ENCODE measurements at places on chromosomes 6 and 20.

GRCh38 chr6:167811442-167812087, 15.1 kb upstream of the AFDN start:
- no peak for DNase-seq

DNA sequence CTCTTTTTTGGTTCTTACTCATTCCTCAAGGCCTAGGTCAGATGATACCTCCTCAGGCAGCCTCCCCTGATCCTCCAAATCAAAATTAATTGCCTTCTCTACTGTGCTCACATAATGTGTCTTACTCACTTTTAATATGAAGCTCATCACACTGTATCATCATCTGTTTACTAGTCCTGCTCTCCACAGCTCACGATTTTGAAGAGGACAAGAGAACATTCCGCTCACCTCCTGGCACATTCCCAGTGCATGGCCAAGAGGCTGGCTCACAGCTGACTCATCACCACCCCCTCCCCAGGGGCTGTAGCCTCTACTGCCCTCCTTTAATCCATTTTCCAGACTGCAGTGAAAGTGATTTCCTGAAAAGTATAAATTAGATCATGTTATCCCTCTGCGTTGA, 133.1 kb downstream of the ALDH8A1 start:
- no peak for DNase-seq

DNA sequence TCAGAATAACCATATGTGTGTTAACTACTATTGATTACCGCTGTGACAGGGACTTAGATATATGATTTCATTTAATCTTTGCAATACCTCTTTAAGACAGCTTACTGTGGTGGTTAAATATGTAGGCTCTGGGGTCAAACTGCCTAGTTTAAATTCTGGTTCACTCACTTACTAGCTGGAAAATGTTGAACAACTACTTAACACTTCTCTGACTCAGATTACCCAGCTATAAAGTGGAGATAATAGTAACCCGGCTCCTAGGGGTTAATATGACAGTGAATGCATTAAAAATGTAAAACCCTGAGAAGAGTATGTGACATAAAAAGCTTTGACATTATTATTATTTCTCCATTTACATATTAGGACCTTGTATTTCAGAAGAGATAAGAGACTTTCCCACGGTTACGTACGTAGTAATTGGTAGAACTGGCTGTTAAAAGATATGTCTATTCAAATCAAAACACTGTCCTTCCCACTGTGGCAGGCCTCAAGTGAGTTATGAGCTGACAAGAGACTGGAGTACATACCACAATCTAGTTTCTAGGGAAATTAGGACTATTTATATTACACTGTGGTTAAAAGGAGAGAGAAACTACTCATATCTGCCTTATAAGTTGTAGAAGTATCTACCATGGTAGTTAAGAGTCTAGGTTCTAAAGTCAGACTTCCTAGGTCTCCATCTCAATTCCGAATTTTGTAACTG, 4.4 kb upstream of the PLCB1 start:
- DNase-seq = no peak

DNA sequence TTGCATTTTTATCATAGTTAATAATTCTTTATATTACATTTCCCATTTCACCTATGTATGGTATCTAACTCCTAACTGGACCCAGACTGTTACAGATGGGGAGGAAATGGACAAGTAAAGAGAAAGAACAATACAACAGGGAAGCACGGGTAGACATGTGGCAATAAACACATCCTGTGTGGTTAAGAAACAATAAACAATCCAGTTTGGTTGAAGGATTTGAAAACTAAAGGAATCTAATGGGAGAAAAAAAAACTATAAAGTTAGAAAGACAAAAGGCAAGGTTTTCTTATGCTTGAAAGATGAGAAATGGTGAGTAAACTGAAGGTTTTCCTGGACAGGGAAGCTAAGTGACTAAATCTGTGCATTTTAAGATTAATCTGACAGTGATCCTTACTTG, 34.9 kb upstream of the ALDH8A1 start:
- DNase-seq = no peak

DNA sequence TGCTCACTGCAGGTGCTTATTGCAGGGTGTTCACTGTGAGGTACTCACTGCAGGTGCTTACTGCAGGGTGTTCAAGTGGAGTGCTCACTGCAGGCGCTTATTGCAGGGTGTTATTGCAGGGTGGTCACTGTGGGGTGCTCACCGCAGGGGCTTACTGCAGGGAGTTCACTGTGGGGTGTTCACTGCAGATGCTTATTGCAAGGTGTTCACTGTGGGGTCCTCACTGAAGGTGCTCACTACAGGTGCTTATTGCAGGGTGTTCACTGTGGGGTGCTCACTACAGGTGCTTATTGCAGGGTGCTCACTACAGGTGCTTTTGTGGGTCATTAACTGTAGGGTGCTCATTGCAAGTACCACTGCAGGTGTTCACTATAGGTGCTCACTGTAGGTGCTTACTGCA, 20.2 kb downstream of the APMAP start:
- no peak for DNase-seq

- DNase-seq = no peak
Measured at GRCh38 chr6:9233686-9234085, 798.3 kb upstream of the SLC35B3 start.

GRCh38 chr6:67885081-67886033, 749.7 kb upstream of the ADGRB3 start:
- DNase-seq = no peak

GRCh38 chr6:30778001-30778635, 33.8 kb upstream of the IER3 start:
- DNase-seq = no peak

GRCh38 chr6:128438393-128438792, 82.0 kb downstream of the PTPRK start:
- DNase-seq = no peak

DNA sequence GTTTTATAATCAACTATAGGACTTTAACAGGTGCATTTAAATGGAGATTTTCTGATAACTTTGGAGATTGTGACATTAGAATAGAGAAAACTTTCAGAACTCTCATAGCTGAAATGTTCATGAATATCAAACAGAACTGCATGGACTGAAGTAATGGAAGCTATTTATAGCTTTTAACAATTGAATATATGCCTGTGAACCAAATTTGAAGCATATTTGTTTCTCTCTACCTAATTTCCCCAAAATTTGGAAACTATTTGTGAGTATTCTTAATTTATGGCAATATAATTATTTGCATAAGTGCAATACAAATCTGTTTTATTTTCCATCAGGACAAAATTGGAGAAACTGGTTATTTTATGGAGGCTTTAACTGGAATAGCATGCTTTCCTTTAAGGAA, 96.6 kb downstream of the PLG start:
- DNase-seq = no peak

DNA sequence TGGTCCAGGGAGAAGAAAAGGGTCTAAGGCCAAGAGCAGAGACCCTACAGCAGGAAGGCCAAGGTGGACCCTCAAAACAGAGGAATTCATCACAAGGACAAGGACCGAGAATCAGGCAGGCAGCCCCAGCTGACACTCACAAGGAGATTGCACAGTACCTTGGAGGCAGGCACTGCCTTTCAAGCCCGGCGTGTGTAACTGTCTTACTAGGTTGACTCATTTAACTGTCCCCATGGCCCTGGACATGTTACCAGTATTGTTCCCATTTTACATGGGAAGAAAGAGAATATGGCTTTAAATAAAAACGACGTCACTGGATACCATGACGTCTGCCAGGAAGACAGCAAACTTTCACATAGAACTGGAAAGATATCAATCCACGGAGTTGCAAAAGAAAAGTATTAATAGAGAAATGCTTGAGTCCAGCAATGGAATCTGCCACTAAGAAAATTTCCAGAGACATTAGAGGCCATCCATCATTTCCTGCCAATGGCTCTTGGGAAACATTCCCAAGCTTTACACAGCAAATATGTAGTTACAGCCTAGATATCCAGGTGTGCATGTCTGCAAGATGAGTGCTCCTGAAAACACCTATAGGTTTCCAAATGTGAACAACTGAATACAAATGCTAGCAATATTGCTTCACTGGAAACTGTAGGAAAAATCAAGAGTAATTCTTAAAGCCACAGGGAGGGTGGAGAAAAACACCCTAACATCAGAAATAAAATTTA, 111.5 kb upstream of the RPS6KA2 start:
- DNase-seq = no peak

DNA sequence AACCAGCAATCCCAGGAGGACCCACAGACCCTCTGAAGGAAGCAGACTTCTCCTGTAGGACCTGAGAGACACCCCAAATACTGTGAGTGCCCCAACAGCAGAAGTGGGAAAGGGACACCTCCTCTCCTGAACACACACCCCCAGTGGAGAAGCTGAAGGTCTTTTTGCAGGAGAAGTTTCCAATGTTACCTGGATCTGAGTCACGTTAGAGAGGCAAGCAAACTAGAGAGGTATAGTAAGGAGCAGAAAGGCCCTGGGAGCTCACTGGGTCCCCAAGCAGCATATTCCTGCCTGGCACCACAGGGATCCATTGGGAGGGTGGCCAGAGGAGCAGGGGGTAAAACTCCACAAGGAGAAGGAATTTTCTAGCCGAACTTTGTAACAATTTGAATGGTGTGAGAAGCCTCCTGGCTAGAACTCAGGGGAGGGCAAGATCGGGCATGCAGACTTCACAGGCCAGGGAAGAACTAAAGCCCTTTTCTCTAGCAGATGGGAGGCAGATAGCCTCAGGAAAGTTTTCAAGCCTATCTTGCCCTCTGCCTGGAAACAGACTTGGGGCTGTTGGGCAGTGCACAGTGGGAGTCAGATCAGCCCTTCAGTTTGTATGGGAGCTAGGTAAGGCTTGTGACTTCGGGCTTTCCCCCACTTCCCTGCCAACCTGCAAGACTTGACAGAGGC, 68.2 kb upstream of the SSTR4 start:
- no peak for DNase-seq

DNA sequence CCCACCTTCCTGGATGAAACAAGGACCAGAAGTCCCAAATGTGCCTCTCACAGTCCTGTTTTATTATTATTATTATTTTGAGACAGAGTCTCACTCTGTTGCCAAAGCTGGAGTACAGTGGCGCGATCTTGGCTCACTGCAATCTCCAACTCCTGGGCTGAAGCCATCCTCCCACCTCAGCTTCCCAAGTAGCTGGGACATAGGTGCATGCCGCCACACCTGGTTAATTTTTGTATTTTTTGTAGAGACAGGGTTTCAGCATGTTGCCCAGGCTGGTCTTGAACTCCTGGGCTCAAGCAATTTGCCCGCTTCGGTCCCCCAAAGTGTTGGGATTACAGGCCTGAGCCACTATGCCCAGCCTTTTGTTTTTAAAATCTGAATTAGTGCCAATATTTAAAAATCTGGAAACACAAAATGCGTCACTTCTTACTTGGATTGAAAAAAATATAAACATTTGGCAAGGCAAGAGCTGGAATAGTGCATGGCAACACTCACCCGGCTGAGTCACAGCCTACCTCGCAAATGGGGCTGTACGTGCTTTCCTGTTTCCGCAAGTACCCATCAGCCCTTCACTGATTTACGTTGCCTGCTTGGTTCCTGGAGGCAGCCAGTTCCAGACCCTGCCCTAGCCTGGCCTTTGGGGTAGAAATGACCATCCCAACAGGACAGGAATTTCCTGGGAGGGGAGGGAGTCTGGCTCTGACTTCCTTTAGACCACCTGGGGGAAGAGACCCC, 6.3 kb downstream of the SDCBP2 start:
- no peak for DNase-seq

GRCh38 chr6:168789699-168790098, 348.7 kb downstream of the SMOC2 start:
- no peak for DNase-seq

GRCh38 chr6:139777202-139777970, 402.9 kb upstream of the CITED2 start:
- DNase-seq = no peak

DNA sequence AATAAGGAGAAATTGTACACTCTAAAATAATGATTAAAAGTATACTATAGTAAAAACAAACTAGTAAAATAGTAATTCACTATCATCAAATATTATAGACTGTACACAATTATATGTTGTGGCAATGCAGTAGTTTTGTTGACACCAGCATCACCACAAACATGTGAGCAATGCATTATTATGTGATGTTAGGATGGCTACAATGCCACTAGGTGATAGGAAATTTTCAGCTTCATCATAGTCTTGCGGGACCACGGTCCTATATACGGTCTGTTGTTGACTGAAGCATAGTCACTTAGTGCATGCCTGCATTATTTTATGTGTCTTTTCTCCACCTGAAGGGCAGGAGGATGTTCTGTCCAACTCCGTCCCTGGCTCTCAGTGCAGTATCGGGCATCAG, 104.8 kb upstream of the NEDD9 start:
- DNase-seq = no peak

DNA sequence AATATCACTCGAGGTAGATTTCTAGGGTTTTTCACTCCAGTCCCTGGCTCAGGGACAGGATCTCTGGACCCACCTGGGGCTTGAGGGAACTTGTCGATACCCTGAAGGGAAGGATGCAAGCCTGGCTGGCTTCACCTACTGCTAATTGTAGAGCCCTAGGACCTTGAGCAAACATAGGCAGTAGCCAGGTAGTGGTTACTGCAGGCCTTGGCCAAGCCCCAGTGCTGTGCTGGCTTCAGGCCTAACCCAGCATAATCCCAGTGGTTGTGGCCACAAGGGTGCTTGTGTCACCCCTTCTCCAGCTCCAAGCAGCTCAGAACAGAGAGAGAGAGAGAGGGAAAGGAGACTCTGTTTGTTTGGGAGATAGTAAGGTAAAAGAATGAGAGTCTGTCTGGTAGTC, 5.8 kb upstream of the MCM9 start:
- no peak for DNase-seq

DNA sequence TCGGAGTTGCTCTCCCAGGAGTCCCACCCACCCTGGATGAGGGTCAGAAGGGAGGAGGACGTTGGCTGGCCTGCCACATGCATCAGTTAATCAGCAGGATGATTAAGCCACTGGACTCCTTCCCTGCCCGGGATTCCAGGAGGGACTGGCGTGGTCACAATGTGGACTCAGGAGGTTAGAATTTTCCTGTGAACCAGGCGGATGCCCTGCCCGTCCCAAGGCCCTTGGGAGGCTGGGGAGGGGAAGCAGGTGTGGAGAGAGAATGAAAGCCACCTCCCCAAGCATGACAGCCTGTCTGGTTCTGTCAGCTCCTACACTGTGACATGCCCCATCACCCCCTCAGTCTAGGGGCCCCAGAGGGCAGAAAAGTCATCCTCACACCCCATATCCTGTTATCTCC, 11.6 kb upstream of the ITPR3 start:
- no peak for DNase-seq

GRCh38 chr6:38483526-38483925, 156.2 kb downstream of the BTBD9 start:
- DNase-seq = no peak

DNA sequence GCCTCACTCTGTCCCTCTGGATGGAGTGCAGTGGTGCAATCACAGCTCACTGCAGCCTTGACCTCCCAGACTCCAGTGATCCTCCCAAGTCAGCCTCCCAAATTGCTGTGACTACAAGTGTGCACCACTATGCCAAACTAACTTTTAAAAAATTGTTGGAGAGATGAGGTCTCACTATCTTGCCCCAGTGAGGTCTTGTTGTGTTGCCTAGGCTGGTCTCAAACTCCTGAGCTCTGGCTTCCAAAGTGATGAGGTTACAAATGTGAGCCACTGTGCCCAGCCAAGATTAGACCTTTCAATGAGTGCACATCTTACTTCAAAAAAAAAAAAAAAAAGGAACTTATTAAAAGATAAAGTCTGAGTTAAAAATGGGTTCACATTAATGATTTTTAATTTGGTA, 1838.1 kb upstream of the DEFB115 start:
- no peak for DNase-seq
